ENCODE measurements at places on chromosomes 2 and 18.

- DNase-seq: no peak
Observed at GRCh38 chr18:68394705-68395104, 320.2 kb downstream of the TMX3 start.

GRCh38 chr2:231926180-231926741 is at the start of gene NPPC:
NPPC (minus strand) TSS chr2:231926396; CDS start chr2:231926249, 147 bp downstream.
- peak; percentile 60 for DNase-seq

- no peak for DNase-seq
Observed at GRCh38 chr2:8540552-8541055, 141.3 kb upstream of the ID2 start.

- DNase-seq: no peak
Observed at GRCh38 chr2:241033994-241034393, 35.6 kb downstream of the SNED1 start.

GRCh38 chr2:133673305-133673905 is 105.1 kb upstream of the NCKAP5 start:
- DNase-seq: no peak

GRCh38 chr2:3581367-3582262 is 6.6 kb downstream of the RPS7 start:
- DNase-seq: no peak

DNA sequence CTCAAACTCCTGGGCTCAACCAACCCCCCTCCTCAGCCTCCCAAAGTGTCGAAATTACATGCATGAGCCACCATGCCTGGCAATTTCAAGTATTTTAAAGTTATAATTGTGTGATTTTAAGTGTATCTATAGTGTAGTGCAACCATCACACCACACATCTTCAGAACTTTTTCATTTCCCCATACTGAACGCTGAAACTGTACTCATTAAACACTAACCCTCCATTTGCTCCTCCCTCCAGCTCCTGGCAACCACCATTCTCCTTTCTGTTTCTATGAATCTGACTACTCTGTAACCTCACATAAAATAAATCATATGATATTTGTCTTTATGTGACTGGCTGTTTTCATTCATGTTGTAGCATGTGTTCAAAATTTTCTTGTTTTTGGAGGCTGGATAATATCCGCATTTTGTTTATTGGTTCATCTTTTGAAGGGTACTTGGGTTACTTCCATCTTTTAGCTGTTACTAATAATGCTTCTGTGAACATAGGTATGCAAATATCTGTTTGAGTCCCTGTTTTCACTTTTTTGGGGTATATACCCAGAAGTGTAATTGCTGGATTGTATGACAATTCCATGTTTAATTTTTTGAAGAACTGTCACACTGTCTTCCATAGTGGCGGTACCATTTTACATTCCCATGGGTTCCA is 188.2 kb downstream of the PLCL1 start:
- no peak for DNase-seq

DNA sequence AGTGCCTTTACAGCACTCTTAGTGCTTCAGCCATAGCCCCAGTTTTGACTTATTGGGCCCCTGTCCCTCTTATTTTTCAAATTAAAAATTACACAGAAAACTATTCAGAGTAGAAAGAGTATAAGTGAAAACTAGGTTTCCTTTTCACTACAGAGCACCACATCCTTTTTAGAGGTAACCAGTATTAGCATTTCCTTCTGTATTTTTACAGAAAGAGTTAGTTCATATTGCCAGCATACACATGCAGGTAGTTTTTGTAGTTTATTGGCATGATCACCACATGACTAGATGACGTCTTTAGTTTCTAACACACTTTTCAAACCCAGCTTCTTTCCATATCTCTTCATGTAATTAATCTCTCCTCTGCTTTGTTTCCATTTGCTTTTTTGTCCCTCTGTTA is 66.4 kb downstream of the UBE2E3 start:
- DNase-seq: no peak

DNA sequence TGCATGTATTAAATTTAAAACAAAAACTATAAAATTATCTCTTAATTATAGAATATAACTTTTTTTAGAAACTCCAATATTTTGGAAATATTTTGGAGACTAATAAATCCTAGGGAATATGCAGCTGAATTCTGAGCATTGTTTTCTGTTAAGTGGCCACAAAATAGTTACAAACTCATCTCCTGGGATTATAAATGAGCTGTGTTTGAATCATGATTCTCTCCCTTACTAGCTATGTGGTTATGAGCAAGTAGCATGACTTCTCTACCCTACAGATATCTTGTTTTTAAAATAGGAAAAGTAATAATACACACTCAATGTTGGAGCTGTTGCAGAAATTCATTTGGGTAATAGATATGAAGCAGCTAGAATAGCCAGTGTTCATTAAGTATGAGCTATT is 137.9 kb upstream of the ITGA4 start:
- DNase-seq: no peak
